Endodermal cell (in vitro differentiated cells): ENCODE measurements at places on chromosomes 16 and 17. TPM values are rescaled to one million over a fixed set of nuclear protein-coding genes. Genes with fewer than 3 reads are reported as not detected.

The DRC3 gene
- total RNA-seq, result 1.2 to 2.0 TPM (median 1.9 TPM) in 3 replicates

The OR2C1 gene
- not detected in 2 replicates for total RNA-seq

The DYNLRB2 gene
- 0.59 TPM in 1 of 2 replicates, not detected in the other for total RNA-seq

The KRTAP9-4 gene
- total RNA-seq, result not detected in 2 replicates

The CTRL gene
- total RNA-seq, result 0.66 and 1.2 TPM in 2 replicates

The SKAP1 gene
- 0.31 and 0.32 TPM in 2 replicates for total RNA-seq

The TCAP gene
- total RNA-seq, result 1.3 and 1.5 TPM in 2 replicates

The MYOCD gene
- total RNA-seq, result 4.7 to 8.9 TPM (median 7.5 TPM) in 3 replicates

The TEKT1 gene
- total RNA-seq, result not detected in 2 replicates

The PLEKHM1 gene
- total RNA-seq, result 14.5 to 21.7 TPM (median 18.4 TPM) in 3 replicates

The MMP25 gene
- total RNA-seq, result 5.9 and 6.1 TPM in 2 replicates

The BCAR1 gene
- 69.5 and 74.3 TPM in 2 replicates for total RNA-seq

The C17orf78 gene
- total RNA-seq, result not detected in 3 replicates

The ZFP3 gene
- total RNA-seq, result 1.0 and 1.3 TPM in 2 replicates

The DLX3 gene
- total RNA-seq, result 0.97 and 1.4 TPM in 2 replicates

The TMEM88 gene
- 24.6 and 26.8 TPM in 2 replicates for total RNA-seq

The KDM6B gene
- 51.9 to 161 TPM (median 53.3 TPM) in 3 replicates for total RNA-seq

The SHCBP1 gene
- 10.9 and 15.1 TPM in 2 replicates for total RNA-seq

The CBX1 gene
- 173 and 178 TPM in 2 replicates for total RNA-seq

The DNAH2 gene
- 0.40 to 0.69 TPM (median 0.47 TPM) in 3 replicates for total RNA-seq

The NME3 gene
- 59.5 to 73.3 TPM (median 70.3 TPM) in 3 replicates for total RNA-seq

The E2F4 gene
- 34.4 to 80.1 TPM (median 71.8 TPM) in 3 replicates for total RNA-seq

The CHST4 gene
- 3.0 and 3.2 TPM in 2 replicates for total RNA-seq

The HOXB13 gene
- not detected in 2 replicates for total RNA-seq

The CDH13 gene
- total RNA-seq, result 0.61 to 2.4 TPM (median 0.86 TPM) in 3 replicates

The DNAAF1 gene
- 0.66 to 1.1 TPM (median 0.89 TPM) in 3 replicates for total RNA-seq

The NHLRC4 gene
- total RNA-seq, result 1.1 to 2.2 TPM (median 1.2 TPM) in 3 replicates

The KREMEN2 gene
- 7.8 to 8.8 TPM (median 8.4 TPM) in 3 replicates for total RNA-seq

The CLEC18A gene
- 1.7 and 2.2 TPM in 2 replicates for total RNA-seq

The TVP23B gene
- total RNA-seq, result 39.5 to 43.5 TPM (median 39.7 TPM) in 3 replicates

The SYCE1L gene
- total RNA-seq, result 4.7 to 19.9 TPM (median 8.2 TPM) in 3 replicates

The AANAT gene
- total RNA-seq, result not detected in 2 replicates

The MGAT5B gene
- total RNA-seq, result 3.3 and 3.5 TPM in 2 replicates

The DHX58 gene
- 0.48 and 0.56 TPM in 2 replicates for total RNA-seq

The PRKCA gene
- total RNA-seq, result 8.8 to 14.6 TPM (median 13.5 TPM) in 3 replicates

The CD300LF gene
- not detected in 3 replicates for total RNA-seq

The COQ9 gene
- total RNA-seq, result 33.5 and 34.5 TPM in 2 replicates

The GRAP gene
- total RNA-seq, result 0.15 and 0.45 TPM in 2 replicates

The CENPN gene
- total RNA-seq, result 23.4 to 54.5 TPM (median 52.8 TPM) in 3 replicates

The ALDOA gene
- 652 to 2,586 TPM (median 705 TPM) in 3 replicates for total RNA-seq

The NPIPB9 gene
- total RNA-seq, result 1.2 and 3.3 TPM in 2 replicates

The CA10 gene
- total RNA-seq, result 0.29 and 0.37 TPM in 2 replicates

The ERBB2 gene
- 97.1 to 110 TPM (median 104 TPM) in 3 replicates for total RNA-seq

The EPX gene
- total RNA-seq, result not detected in 2 replicates

The CCL15 gene
- not detected in 3 replicates for total RNA-seq

The CARHSP1 gene
- total RNA-seq, result 275 to 303 TPM (median 294 TPM) in 3 replicates

The SRCAP gene
- 63.8 and 66.9 TPM in 2 replicates for total RNA-seq

The CFAP97D1 gene
- total RNA-seq, result not detected in 2 replicates
